Epithelial cell of proximal tubule (primary cell): ENCODE measurements at places on chromosomes 3 and 15. TPM values are rescaled to one million over a fixed set of nuclear protein-coding genes. Genes with fewer than 3 reads are reported as not detected.

GRCh38 chr3:45618081-45618509 lies 23.5 kb downstream of the LIMD1 start:
- DNase-seq: no peak

DNA sequence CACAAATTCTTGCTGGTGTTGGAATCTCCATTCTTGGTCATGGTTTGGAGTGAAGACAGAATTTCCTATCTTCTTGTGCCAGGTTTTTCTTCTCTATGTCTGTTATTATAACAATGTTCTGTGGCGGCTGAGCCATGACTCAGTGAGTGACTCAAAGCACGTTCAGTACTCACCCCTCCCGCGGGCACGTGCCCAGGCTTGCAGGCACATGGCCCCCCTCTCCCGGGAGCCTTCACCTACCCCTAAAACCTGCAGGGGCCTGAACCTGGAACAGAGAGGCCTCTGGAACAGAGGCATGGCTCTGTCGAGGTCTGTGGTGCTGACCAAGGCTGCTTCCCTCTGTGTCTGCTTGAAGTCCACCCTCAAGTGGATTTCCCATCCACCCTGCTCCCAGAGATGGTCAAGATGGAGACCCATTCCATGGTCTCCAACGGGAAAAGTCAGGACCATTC lies 27.6 kb downstream of the PLXNB1 start:
- DNase-seq: peak; percentile 47

GRCh38 chr3:50251220-50251619 lies 15.2 kb downstream of the GNAI2 start:
- DNase-seq: no peak

TTLL13 gene
- total RNA-seq: not detected in 2 replicates

- DNase-seq: no peak
Observed at GRCh38 chr3:132542577-132542976, 54.5 kb upstream of the ACKR4 start.

GRCh38 chr3:59895972-59896371 lies 846.1 kb upstream of the CFAP20DC start:
- no peak for DNase-seq

TRH gene
- total RNA-seq: not detected in 2 replicates

- peak; percentile 96 for DNase-seq
Observed at GRCh38 chr3:72123908-72124441, 339.0 kb upstream of the PROK2 start.

- DNase-seq: no peak
Observed at GRCh38 chr3:125633767-125634166, 38.5 kb upstream of the OSBPL11 start.

DNA sequence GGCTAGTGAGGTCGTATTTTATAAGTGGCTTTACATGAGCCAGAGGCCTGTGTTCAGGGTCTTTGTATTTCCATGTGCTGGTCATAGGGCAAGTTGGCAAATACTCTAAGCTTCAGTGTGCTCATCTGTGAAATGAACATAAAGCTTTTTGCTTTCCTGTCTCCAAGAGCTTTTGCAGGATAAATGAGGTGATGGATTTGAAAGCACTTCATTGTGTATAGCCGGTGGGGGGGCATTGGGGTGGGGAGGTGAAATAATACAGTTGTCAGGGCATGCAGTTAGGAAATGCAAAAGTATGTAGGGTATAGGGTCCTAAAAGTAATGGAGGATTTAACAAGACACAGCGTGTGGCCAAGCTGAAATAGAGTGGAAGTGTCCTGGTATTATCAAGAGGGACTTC lies 67.7 kb downstream of the ARNT2 start:
- DNase-seq: no peak

GRCh38 chr3:30696403-30696819 lies 90.0 kb downstream of the TGFBR2 start:
- no peak for DNase-seq

PCBP4 gene
- 102 and 120 TPM in 2 replicates for total RNA-seq

DNA sequence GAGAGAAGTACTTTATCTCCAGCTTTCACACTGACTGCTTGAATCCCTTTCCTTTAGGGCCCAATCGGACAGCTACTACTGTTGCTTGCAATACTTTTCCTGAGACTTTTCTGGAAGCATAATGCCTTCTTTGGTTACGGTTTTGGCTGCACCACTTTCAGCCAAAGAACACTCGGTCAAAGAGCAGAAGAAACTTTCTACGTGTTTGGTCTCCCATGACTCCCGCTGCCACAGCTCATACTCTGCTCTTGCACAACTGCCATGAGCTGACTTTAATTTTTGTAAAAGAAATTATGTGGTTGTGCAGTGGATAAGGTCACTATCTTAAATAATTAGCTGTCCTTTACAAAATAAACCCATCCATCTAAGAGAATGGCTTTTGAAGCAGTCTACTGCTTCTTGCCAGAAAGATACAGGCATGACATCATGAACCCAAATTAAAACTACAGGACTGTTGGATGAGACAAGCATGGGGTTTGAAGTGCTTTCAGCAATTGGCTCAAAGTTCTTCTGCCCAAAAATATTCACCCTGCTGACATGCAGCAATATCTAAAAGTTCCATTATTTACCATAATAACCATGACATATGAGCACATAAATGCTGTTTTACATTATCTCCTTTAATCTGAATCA lies 42.0 kb downstream of the PROS1 start:
- DNase-seq: no peak

GRCh38 chr15:101611580-101612299 lies 40.4 kb downstream of the TM2D3 start:
- no peak for DNase-seq

C3orf70 gene
- total RNA-seq: 0.63 and 0.72 TPM in 2 replicates

GRCh38 chr3:127718245-127718915 lies 45.6 kb downstream of the ABTB1 start:
- no peak for DNase-seq

GRCh38 chr3:25508901-25509300 lies 80.8 kb downstream of the RARB start:
- peak; percentile 35 for DNase-seq

- DNase-seq: no peak
Observed at GRCh38 chr15:62109437-62109836, 42.7 kb downstream of the C2CD4A start.

- DNase-seq: no peak
Observed at GRCh38 chr3:57150113-57150581, 15.0 kb downstream of the IL17RD start.
